ENCODE measurements at places on chromosomes 7 and 10.

DNA sequence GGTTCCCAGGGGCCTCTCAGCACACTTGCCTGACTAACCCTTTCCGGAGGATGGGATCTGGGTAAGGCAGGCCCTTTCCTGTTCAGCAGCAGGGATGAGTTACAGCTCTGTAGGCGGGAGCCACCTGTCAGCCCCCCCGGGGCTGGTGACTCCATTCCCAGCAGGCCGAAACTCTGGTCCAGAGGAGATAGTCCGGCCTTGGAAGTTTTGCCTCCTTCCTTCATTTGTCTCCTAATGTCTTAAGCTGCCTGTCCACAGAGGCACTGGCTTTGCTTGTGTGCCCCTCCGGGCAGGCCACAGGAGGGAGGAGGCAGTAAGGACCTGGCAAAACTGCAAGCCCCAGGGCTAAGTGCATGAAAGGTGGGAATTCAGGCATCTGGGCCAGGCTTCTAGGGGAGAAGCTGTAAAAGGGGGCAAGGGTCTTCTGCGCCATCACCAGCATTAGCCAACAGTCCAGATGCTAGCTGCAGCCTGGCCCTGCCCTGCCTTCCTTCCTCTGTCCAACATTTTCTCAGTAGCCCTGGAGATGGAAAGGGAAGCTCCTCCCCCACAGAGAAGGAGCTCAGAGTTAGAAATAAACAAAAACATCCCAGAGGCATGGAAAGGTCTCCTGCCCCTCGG, 1.2 kb downstream of the ADIRF start:
- DNase-seq: no peak

DNA sequence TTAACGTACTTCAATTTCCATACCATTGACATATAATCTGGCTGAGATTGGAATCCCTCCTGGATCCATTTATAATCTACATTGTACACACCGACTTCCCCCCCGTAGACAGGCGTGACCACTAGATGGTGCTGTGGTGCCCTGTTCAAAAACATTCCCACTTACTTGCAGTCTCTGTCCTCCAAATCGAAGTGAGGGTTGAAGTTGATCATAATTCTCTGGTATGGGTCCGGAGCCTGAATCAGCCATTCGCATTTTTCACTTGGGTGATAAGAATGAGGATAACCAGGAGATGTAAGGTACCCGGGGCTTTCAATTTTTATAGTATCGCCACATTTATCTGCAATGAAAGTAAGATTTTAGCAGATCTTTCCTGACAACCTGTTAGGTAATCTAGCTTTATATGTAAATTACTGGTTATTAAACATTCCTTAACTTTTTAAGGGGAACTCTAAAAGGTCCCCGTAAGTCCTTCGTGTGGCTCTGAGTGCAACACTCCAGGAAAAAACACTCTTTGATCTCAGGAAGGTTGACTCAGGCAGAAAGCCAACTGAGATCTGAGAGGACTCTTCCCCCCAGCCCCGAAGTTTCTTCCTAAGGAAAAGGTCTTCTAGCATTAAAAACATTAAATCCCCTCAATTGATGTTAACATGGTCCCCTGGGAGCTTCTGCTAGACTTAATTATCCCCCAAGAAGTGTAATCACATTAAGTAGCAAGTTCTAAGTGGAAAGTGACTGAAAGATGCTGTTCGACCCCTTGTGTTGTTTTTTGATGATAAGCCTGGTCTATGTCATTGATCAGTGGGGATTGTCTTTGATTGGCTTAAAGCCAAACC, 3.7 kb downstream of the NRP1 start:
- DNase-seq: peak; percentile 43

DNA sequence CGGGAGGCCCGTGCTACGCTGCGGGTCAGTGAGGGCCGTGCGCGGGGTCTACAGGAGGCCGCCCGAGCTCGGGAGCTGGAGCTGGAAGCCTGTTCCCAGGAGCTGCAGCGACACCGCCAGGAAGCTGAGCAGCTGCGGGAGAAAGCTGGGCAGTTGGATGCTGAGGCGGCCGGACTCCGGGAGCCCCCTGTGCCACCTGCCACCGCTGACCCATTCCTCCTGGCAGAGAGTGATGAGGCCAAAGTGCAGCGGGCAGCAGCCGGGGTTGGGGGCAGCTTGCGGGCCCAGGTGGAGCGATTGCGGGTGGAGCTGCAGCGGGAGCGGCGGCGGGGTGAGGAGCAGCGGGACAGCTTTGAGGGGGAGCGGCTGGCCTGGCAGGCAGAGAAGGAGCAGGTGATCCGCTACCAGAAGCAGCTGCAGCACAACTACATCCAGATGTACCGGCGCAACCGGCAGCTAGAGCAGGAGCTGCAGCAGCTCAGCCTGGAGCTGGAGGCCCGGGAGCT, 7.0 kb downstream of the LZTS2 start:
- DNase-seq: no peak

GRCh38 chr10:131188494-131188893, 123.0 kb downstream of the TCERG1L start:
- no peak for DNase-seq

DNA sequence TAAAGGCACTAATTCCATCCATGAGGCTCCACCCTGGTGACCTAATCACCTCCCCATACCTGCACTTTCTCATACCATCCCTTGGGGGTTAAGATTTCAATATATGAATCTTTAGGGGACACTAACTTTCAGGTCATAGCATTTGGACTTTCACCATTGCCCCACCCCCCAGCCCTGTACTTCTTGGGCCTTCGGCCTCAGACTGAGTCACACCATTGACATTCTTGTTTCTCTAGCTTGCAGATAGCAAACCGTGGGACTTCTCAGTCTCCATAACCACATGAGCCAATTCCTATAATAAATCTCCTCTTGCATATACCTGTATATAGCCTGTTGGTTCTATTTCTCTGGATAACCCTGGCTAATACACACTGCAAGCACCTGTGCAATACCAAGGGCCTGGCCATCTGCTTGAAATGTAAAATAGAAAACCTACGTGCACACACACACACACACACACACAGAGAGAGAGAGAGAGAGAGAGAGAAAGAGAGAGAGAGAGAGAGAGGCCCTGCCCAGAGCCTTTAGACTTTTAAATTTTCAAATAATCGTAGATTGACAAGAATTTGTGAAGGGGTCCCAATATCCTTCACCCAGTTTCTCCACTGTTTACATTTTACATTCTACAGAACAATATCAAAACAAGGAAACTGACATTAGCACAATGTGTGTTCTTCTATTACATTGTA, 25.3 kb downstream of the ANXA8 start:
- DNase-seq: no peak

DNA sequence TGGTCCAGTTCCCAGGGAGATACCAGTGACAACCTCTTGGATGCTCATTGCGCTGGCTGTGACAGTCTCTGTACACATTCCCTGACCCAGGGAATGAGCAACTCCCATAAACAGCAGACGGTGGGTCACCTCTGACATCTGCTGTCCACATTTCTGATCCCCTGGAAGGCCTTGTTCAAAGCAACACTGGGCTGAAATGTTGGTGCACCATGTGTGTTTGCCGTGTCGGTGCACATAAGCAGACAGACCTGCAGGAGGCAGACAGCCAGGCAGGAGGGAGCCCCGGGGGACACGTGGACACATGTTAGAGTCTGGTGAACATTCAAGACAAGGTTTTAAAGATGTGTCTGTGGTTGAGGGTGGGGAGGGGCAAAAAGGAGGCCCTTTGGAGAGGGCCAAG, 254.9 kb downstream of the PLXNA4 start:
- no peak for DNase-seq

- DNase-seq: no peak
Measured at GRCh38 chr10:95758351-95759025, 2.5 kb downstream of the ENTPD1 start.

DNA sequence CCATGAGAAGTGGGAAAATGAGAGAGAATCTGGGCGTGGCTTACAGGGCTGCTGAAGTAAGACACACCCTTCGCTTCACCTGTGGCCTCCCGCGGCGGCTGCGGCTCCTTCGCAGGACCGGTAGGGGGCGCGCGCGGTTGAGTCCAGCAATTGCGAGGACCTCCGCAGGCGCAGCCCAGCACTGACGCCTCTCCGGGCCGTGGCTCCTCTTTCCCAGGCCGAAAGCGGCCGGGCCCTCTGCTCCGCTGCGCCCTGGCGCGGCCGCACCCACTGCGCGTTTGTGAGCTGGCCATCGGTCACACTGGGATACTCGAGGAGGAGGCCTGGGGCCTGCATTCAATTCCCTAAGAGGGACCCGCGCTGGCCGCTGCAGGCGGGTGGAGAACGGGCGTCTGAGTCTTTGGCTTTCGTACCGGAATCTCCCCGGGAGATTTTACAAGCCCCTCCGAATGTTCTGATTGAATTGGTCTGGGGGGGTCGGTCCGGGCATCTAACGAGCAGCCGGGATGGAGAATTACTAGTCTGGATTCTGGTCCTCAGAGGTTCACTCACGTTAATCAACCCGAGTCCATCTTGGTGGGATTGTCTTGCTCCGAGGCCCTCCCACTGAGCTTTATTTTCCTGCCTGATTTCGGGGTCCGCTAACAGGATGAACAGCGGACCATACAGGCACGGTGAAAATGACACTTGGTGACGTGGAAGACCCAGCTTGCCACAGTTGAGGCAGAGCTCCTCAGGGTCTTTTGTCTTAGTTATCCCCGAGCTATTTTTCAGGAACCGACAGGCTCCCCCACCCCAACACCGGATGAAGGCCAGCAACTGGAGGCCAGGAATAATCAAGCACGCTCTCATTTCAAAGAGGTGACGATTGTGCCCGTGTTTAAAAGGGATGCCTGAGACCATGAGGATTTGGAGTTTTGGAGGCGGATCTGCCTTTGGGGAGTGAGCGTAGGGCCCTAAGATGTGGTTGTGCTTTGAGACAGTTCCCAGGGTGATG, at the start of gene LRRD1:
LRRD1 (minus strand) TSS at position 215 of the 997 bp plus-strand sequence. CDS start 13,940 bp downstream, outside the sequence.
- DNase-seq: peak; percentile 68

- no peak for DNase-seq
Measured at GRCh38 chr10:131137223-131137622, 174.3 kb downstream of the TCERG1L start.

DNA sequence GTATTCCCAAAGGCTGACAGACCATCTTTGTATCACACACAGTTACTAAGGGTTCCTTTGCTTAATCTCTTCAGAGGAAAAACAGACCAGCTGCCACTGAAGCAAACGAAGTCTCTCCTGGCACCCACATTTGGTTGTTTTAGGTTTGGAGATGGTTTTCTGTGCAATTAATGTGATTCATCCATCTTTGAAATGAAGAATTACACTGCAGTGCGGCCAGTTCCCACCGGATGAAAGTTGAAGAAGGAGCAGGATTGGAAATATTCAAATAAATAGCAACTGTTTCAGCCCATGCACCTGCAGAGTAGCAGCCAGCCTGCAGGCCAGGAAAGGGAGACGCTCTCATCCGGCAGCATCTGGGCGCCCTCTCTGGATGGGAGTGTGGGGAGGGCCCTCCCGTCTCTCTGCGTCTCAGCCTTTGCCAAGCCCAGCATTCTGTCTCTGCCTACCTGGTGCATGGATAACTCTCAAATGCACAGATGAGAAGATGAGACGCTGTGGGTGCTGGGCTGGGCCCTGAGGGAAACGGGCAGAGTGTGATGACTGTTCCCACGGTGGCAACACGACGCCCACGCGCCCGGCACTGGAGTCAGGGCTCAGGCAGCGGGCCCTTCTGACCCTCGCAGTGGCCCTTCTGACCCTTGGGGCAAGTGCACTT, 214.0 kb downstream of the PTPRN2 start:
- no peak for DNase-seq

DNA sequence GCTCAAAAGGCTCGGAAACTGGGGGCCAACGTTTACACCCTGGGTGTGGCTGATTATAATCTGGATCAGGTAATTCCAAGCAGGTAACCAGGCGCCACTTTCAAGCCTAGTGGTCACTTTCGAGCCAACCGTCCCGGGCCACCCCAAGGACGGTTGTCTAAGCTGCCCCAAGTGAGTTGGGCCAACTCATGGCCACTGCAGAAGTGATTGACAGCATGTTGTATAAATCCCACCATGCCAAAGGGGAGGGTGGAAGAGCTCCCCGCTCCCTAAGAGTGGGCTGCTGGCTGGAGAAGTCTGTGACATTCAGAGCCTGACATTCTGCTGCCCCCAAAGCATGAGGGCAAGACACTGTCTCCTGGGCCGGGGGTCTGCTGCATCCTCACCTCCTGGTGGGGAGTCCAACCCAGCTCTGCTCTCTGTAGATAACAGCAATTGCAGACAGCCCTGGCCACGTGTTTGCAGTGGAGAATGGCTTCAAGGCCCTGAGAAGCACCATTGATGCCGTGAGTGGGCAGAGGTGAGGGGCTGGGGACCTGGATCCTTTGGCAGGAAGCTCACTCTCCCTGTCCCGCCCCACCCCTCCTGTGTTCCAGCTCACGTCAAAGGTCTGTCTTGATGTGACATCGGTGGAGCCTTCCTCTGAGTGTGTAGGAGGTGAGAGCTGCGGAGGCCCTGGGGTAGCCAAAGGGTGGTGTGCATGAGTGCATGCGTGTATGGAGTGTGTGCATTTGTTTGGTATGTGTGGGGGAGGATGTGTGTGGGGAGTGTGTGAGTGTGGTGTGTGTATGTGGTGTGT, 10.8 kb downstream of the ANTXRL start:
- no peak for DNase-seq

- DNase-seq: no peak
Measured at GRCh38 chr7:33644489-33644888, 260.9 kb upstream of the BMPER start.

DNA sequence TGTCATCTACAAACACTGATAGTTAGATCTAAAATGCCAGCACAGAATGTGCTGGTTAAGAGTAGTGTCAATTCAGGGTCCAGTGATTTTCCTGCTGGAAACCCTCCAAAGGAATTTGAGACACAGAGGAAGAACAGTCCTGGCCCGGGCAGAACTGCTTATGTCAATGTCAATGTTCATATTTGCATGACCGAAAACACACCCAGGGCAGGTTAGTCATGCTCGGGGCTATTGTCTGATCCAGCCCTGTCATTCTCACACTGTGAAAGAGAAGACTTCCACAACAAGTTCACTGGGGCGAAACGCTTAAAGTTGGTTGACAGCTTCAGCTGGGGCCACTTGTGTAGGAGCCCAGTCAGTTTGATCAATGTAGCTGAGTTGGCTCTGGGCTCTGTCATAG, 139.3 kb downstream of the C1GALT1 start:
- no peak for DNase-seq

- no peak for DNase-seq
Measured at GRCh38 chr10:49644035-49644646, 30.3 kb downstream of the CHAT start.

DNA sequence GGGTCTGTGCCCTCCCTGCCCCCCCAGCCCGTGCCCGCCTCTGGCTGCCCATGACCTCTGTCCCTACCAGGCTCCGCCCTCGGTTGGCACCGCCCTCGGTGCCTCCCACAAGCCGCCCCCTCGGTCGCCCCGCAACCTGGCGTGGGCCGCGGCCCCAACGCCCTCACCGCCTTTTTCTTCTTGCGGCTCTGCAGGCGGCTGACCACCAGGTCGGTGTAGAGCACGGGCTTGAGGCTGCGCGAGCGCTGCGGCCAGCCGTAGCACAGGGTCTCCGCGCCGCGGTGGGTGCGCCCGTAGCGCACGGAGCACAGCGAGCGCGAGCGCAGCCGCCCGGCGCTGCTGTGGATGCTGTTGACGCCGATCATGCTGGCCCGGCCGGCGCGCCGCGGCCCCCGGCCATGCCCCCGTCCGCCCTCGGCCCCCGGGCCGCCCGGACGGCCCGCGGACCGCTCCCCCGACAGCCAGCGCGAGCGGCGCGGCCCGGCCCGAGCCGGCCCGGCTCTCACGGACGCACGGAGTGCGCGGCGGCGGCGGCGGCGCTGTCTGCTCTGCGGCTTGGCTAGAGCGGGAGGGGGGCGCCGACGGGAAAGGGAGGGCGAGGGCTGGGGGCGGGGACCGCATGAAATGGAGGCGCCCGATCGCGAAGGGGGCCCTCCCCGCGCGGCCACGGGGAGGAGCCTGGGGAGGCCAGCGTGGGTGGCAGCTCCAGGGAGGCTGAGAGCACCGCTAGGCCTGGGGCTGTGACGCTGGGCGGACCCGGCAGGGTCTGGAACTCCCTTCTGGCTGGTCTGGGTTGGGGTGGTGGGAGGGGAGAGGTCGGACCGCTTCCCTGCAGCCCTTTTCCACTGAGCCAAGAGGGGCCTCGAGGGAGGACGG, 9.6 kb downstream of the PSD start:
- no peak for DNase-seq

Data from bone marrow (tissue), 2 donors.